Activated CD8-positive, alpha-beta T cell treated with anti-CD3 and anti-CD28 coated beads, Interleukin-2, amount 10 ng/mL, durations not matched to agents 7 days and 5 days (primary cell): ENCODE measurements at places on chromosomes 4 and X.

DNA sequence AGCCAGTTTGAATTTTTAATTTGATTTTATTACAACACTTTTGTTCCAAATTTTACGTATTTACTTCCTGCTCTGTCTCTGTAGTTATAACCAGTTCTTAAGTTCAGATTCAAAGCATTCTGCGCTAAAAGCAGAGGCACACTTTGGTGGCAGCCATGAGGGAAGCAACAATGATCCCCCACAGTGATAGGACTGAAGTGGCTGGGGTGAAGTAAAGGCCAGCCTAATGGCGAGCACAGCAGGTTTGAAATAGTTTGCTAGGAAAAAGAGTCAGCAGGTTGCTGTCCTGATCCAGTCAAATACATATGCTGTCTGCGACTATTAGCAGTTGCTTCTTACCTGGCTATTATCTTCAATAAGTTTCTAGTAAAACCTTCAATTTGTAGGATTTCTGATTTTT lies 176.3 kb downstream of the RPA4 start:
- no peak for DNase-seq

DNA sequence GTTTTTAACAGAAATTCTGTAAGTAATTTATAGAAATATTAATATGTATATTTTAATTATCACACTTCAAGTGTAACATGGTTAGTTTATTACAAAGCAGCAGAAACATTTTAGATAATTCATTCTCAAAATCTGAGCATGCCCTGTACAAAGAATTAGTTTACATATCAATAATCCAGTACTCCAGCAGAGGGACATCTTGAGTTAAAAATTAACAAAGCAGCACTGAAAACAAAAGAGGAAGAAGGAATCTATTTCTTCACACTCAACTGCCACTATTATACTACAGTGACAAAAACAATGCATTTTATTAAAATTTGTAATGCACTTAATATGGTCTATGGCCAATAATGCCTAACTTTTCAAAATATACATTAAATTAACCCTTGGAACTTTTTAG lies 179.1 kb upstream of the KLHL4 start:
- DNase-seq = no peak

DNA sequence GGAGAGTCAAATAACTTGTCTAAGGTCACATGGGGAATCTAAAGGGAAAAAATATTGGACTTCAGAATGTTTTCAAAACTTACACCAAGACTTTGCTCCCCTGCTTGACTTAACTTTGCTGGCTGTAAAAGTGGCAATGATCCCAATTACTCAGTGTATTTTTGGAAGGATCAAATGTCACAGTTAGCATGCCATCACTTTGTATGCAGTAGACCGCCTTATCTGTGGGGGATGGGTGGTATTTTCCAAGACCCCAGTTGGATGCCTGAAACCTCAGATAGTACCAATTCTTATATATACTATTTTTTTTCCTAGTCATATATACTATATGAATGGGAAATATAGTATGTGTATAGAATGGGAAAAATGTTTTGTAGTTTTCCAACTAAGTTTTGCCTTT lies 53.4 kb downstream of the COL4A6 start:
- no peak for DNase-seq

- no peak for DNase-seq
These were observed 63.6 kb upstream of the NRK start for GRCh38 chrX:105758754-105759153.

GRCh38 chrX:53318766-53319353 lies 37.5 kb upstream of the IQSEC2 start:
- no peak for DNase-seq

DNA sequence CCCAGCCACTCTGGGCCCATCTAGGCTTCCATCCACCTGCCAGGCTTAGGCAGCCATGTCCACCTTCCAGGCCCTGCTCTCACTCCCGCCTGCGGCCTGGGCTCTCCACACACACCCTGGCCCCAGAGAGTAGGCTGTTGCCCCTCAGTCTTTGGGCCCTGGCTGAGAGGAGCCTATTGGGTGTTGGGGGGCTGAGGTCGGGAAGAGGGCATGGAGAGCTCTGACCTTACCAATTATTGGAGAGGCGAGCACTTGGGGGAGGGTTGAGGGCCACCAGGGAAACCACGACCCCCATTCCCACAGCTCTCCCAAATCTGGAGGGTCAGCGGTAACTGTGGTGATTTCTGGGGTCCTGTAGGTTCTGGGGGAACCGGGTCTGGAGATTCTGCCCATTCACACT lies 38.2 kb downstream of the HTRA3 start:
- no peak for DNase-seq

DNA sequence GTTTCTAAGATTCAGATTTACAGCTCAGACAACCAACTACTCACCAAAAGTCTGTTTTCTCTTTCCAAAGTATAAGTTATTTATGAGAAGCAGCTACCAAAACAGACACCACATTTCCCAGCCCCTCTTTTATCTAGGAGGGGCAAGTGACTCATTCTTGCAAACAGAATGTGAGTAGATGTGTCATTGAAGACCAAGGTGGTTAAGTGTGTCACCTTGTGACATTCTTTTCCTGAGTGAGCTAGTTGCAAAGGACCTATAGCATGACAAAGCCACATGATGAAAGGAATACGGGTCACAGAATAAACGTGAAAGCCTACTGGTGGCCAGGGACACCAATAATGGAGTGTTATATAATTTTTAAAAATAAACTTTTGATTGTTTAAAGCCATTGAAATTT lies 50.0 kb downstream of the SLC7A11 start:
- DNase-seq = no peak

DNA sequence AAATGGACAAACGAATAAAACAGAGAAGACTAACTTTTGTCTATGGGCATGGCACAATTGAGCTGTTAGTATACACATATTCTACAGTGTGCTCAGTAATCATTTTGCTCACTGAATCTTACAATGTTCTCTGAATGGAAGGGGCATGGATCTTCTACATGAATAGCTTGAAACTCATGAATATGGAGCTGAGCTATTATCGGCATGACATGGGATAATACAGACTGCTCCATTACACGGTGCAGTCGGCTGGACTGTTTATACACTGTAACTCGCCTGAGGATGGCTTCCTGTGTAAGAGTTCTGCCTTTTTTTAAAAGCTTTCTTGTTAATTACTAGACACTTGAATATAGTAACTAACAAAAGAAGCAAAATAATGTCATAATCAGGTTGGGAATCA lies 368.5 kb upstream of the MAD2L1 start:
- no peak for DNase-seq
